ENCODE measurements at places on chromosomes 16 and 17. TPM values are rescaled to one million over a fixed set of nuclear protein-coding genes. Genes with fewer than 3 reads are reported as not detected.

DNA sequence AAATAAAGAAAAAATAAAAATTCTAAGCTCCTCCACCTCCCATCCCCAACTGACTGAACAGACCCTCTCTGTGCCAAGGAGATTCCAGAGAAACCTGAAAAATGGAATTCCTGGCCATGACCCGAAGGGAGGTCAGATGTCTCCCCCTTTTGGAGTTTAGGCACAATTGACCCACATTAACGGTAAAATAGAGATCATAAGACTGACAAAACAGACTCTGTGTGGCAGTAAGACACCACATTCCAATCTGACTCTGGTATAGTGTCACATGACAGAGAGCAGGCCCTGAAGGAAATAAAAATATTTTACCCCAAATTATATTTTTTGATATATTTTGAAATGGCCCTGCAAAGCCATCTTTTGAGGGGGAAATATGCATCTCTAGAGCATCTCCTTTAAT lies 115.1 kb upstream of the ZKSCAN2 start:
- no peak for DNase-seq

GRCh38 chr17:76327696-76328095 lies 19.6 kb upstream of the QRICH2 start:
- DNase-seq, result no peak

FBXW10 gene
- total RNA-seq, result not detected

RND2 gene
- total RNA-seq, result 0.36 TPM

- DNase-seq, result no peak
Measured at GRCh38 chr16:75043175-75043895, 44.5 kb downstream of the ZNRF1 start.

GRCh38 chr17:3870871-3871306 lies 22.0 kb downstream of the CAMKK1 start:
- no peak for DNase-seq

DNA sequence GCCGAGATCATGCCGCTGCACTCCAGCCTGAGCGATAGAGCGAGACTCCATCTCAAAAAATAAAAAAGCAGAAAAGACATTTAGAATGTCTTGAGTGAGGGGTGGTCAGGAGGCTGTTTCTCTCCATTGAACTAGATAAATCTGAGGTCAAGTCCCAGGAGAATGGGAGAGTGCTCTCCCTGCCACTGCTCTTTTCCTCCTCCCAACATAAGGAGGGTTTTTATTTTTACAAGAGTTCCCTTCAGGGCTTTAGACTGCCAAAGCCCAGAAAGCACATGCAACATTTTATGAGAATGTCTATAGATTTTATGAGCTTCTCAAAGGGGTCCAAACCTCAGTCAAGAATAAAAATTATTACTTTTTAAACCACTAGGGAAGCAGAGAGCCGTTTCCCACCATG lies 1.6 kb downstream of the RND2 start:
- peak; percentile 47 for DNase-seq

GRCh38 chr17:27322690-27323508 lies 29.0 kb downstream of the WSB1 start:
- DNase-seq, result no peak

PLLP gene
- total RNA-seq, result not detected
